ENCODE measurements at places on chromosomes 16 and 17.
A peak's percentile ranks its signal among the peaks of the same experiment; 100 is the strongest.

GRCh38 chr17:69228576-69228975 lies at the start of gene ABCA10:
Gene ABCA10 (minus strand): TSS chr17:69228824. CDS start chr17:69225358, 3,466 bp downstream.
- DNase-seq = no peak

DNA sequence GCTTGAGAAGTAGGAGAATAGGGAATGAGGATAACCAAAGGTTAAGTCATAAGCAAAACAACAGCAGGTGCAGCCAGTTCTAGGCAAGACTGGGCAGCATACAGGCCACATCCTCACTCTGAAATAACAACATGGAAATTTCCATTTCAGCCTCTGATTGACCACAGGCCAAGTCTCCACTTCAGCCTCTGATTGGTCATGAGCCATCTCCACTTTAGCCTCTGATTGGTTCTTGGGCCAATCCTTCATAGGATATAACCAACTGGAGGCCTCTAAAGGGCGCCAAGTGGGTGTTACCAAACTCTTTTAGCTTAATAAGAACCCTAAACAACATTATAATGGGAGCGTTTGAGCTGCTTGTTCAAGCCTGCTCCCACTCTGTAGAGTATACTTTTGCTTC lies 512.0 kb downstream of the NPIPA7 start:
- DNase-seq = no peak

DNA sequence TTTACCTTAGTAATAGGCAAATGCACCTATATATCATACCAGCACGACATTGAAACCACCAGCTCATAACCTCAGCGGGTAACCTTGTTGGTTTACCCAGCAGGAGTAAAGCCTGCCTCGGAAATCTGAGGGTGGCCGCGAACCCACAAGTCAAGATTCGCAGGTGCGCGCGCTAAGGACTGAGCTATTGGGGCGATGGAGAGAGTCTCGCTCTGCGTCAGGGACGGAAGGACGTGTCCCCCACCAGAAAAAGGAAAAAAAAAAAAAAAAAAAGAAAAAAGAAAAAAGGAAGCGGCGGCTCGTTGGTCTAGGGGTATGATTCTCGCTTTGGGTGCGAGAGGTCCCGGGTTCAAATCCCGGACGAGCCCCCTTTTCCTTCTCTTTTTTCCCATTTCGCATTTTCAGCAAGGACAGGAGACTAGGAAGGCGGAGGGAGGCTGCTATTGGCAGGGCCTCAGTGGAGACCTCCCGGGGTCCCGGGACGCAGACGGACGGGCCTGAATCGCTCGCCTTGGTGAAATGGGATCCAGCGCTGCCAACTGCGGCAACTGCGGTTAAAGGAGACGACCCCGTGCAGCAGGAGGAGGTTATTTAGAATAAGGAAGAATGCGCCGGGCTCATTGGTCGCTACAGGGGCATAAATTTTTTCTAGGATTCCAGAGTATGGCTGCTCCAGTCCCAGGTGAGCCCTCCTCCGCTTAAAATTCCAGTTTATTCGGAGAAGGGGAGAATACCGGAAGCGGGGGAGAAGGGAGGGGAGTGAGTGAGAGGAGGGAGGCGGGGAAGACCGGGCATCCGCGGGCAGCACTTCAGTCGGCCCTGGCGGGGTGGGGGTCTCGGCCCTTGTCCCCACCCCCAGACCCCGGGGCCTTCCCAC lies at the start of gene OR1F1:
Gene OR1F1, plus strand, starts transcription at position 407 of the 877 bp plus-strand sequence.
- peak; percentile 40 for DNase-seq

GRCh38 chr16:50537533-50538290 lies 10.5 kb upstream of the NKD1 start:
- DNase-seq = no peak

- DNase-seq = no peak
These were observed 10.9 kb downstream of the ZDHHC1 start for GRCh38 chr16:67405336-67405735.

DNA sequence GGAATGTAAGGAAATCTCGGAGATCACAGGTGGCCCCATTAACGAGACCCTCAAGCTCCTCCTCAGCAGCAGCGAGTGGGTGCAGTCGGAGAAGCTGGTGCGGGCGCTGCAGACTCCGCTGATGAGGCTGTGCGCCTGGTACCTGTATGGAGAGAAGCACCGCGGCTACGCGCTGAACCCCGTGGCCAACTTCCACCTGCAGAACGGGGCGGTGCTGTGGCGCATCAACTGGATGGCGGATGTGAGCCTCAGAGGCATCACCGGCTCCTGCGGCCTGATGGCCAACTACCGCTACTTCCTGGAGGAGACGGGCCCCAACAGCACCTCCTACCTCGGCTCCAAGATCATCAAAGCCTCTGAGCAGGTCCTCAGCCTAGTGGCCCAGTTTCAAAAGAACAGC lies 16.2 kb downstream of the MLYCD start:
- no peak for DNase-seq

- DNase-seq = no peak
These were observed 33.1 kb downstream of the CYLD start for GRCh38 chr16:50774960-50775359.

GRCh38 chr17:73227379-73227778 lies 34.3 kb downstream of the CPSF4L start:
- DNase-seq = no peak

GRCh38 chr16:79769270-79769927 lies 168.9 kb upstream of the MAF start:
- DNase-seq = no peak

DNA sequence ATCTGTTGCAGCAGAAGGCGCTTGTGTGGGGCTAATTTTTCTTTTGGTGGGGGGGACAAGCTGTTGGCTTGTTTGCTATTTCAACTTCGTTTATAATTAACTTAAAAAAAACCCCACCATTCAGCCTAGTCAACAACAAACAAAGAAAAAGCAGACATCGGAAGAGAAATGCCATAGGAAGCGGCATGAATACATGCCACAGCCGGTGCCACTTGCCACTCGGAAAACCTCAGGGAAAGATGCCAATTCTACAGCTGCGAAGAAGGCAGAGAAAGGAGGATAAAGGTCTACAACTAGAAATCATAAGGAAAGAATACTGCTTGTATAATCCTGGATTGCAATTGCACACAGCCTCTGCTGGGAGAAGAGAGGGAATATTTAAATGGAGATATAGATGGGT lies 254.4 kb upstream of the PMFBP1 start:
- no peak for DNase-seq

- no peak for DNase-seq
These were observed 16.9 kb downstream of the TRIM25 start for GRCh38 chr17:56896968-56897359.

- DNase-seq = no peak
These were observed 2106.2 kb downstream of the TP53TG3F start for GRCh38 chr16:35565626-35566025.

DNA sequence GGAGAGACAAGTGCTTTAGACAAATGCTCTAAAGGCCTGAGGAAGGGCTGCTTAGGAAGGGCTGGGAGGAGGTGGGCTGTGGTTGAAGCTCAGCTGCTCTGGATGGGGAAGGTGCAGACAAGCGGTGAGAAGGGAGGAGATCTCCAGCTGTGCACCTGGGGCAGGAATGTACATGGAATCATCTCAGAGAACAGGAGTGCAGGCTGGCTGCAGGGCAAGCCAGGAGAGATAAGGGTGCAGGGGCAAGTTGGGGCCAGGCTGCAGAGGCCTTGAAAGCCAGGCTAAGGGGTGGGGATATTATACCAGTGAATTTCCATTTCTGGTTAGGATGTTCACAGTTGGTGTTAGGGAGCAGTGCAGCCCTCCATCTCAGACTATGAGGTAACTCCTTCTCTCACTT lies 4.2 kb downstream of the SLC6A2 start:
- no peak for DNase-seq

- no peak for DNase-seq
These were observed 12.0 kb downstream of the GSG1L start for GRCh38 chr16:28051486-28051885.

DNA sequence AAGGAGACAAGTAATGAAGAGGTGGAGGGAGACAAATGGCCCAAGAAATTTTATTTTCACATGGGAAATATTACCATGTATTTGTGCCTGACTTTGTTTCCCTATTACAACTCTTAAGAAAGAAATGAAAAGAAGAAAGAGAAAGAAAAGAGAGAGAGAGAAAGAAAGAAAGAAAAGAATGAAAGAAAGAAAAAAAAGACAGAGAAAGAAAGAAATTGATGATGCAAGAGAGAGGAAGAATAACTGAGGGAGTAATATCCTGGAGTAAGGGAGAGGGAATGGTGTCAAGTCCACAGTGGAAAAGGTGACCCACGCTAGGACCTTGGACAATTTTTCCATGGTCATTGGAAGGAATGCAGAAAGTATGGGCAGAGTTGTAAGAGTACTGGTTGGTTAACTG lies 10.1 kb upstream of the ACSM3 start:
- DNase-seq = no peak
